ENCODE measurements at places on chromosomes 7 and 10. TPM values are rescaled to one million over a fixed set of nuclear protein-coding genes. Genes with fewer than 3 reads are reported as not detected.

VAX1 gene
- not detected for total RNA-seq

CFAP70 gene
- 0.25 TPM for total RNA-seq

RNF32 gene
- 4.8 TPM for total RNA-seq

GPC2 gene
- 8.5 TPM for total RNA-seq

SLC18A3 gene
- not detected for total RNA-seq

COL1A2 gene
- total RNA-seq = 0.25 TPM

GALNT17 gene
- total RNA-seq = not detected

OR2A25 gene
- total RNA-seq = not detected

CREB5 gene
- total RNA-seq = not detected

IDI1 gene
- 50.0 TPM for total RNA-seq

SDK1 gene
- 0.16 TPM for total RNA-seq

LEP gene
- not detected for total RNA-seq

BET1 gene
- total RNA-seq = 21.1 TPM

PLXDC2 gene
- total RNA-seq = not detected

EPDR1 gene
- 0.20 TPM for total RNA-seq

LRRC61 gene
- 20.9 TPM for total RNA-seq

GJD4 gene
- not detected for total RNA-seq

OR6V1 gene
- total RNA-seq = not detected

TRPV5 gene
- total RNA-seq = not detected

ALOX5 gene
- 2.5 TPM for total RNA-seq

SCIN gene
- total RNA-seq = 0.11 TPM

RASSF4 gene
- 0.23 TPM for total RNA-seq

GSTO2 gene
- total RNA-seq = 0.73 TPM

PRRT4 gene
- total RNA-seq = 0.18 TPM

CH25H gene
- total RNA-seq = not detected

CALCR gene
- total RNA-seq = not detected

SPACDR gene
- total RNA-seq = 3.3 TPM

A1CF gene
- total RNA-seq = not detected

CHN2 gene
- 3.4 TPM for total RNA-seq

NRCAM gene
- total RNA-seq = 0.16 TPM

WASHC2C gene
- total RNA-seq = 39.9 TPM

FIS1 gene
- total RNA-seq = 113 TPM

NRBF2 gene
- 22.0 TPM for total RNA-seq

HOXA5 gene
- not detected for total RNA-seq

SUGCT gene
- total RNA-seq = not detected

TMUB1 gene
- 55.4 TPM for total RNA-seq

PDZD7 gene
- total RNA-seq = 0.77 TPM

FAM25G gene
- total RNA-seq = not detected

SPDYE9 gene
- total RNA-seq = not detected

TMEM26 gene
- not detected for total RNA-seq

SPDYE17 gene
- not detected for total RNA-seq

PKD2L1 gene
- total RNA-seq = 0.14 TPM

DKK1 gene
- not detected for total RNA-seq

IDI2 gene
- total RNA-seq = not detected

GHRHR gene
- total RNA-seq = not detected

DRGX gene
- total RNA-seq = not detected

SFTPA2 gene
- total RNA-seq = not detected

CRHR2 gene
- total RNA-seq = not detected

OPN1SW gene
- total RNA-seq = not detected

NAT16 gene
- total RNA-seq = not detected

NPTX2 gene
- not detected for total RNA-seq

GRID2IP gene
- total RNA-seq = not detected

FAM221A gene
- total RNA-seq = 3.6 TPM
